ENCODE measurements at places on chromosomes 5 and 9. TPM values are rescaled to one million over a fixed set of nuclear protein-coding genes. Genes with fewer than 3 reads are reported as not detected.

DNA sequence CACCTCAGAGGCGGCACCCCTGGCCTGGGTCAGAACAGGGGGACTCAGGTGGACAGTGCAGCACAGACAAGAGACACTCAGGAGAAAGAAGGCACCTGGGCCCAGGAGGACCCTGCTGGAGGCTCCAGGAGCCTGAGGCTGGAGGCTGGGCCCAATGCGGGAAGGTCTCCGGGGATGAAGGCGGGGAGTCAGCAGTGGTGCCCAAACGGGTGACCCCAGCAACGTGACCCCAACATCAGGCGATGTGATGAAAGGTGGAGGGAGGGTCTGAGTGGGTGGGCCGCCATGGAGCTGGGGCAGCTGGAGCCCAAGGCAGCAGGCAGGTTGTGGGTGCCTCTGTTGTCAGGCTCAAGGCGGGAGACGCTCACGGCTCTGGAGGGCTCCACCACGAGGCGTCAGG is 37.5 kb downstream of the LPCAT1 start:
- DNase-seq, result no peak

- no peak for DNase-seq
Measured at GRCh38 chr9:85909390-85909789, 31.6 kb upstream of the NAA35 start.

BAAT gene
- not detected for total RNA-seq

SLCO6A1 gene
- not detected for total RNA-seq

ADAMTS12 gene
- not detected for total RNA-seq

Measured in stomach (tissue), 19 donors.